ENCODE measurements at places on chromosomes 5 and 9.

DNA sequence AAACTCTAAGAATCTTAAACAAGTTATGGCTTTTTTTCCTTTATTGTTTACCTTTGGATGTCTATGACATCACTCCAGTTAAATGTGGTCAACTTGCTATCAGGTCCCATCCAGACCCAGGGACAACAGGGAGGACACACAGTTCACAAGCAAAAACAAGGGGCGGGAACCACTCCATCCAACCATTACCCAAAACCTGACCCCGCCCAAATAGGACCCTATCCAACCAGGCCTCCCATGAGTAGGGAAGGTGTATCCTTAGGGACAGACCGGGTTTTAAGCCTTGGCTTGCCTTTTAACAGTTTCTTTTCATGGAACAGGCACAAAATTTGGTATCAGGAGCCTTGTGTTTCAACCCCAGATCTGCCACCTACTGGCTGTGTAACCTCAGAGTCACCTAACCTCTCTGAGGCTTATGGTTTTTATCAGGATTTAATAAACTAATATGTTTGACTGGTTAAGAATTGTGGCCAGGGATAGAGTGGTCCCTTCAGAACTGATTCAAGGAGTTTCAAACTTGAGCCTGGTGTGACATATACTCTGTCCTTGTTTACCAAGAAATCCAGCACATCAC lies 127.7 kb upstream of the RAD23B start:
- DNase-seq: no peak

GRCh38 chr5:149380466-149381121 lies 1.5 kb upstream of the IL17B start:
- DNase-seq: no peak

GRCh38 chr5:27130587-27130986 lies 92.2 kb upstream of the CDH9 start:
- DNase-seq: no peak

DNA sequence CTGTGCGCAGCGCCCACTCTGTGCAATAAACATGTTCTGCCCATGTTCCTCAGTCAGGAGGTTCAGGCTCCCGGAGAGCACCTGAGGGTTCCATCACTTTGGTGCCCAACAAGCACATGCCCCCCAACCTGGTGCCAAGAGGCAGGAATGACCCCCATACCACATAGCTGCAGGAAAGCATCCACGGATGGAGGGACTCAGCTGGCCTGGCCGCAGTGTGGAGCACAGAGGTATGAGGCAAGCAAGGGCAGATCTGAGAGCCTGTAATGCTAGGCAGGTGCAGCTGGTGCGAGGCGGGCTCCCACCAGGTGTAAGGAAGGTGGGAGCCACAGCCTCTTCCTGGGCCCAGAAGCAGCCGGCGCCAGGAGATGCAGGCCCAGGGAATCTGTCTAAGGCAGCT lies 4.3 kb upstream of the MRNIP start:
- DNase-seq: no peak

DNA sequence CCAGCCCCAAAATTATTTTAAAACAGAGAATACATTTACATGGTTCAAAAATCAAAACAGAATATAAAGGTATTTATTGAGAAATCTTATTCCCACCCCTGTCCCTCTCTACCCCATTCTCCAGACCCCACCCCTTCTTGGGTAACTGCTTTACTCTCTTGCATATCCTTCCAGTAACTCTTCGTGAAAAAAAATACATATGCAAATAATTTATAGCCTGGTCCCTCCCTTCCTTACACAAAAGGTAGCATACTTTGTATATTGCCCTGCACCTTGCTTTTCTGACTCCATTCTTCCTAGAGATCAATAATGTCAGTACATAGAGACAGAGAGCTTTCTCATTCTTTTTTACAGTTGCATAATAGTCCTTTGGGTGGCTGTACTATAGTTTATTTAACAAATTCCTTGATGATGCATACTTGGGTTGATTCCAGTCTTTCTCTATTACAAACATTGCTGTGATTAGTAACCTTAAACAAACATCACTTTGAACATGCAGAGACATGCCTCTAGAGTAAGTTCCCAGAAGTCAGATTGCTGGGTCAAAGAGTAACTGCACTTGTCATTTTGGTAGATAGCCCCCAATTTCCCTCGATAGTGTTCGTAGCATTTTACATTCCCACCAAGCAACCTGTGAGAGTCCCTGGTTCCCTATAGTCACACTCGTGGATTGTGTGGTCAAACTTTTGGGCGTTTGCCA lies 47.9 kb downstream of the STOM start:
- no peak for DNase-seq

GRCh38 chr5:116088062-116088461 lies 3.2 kb downstream of the COMMD10 start:
- no peak for DNase-seq

DNA sequence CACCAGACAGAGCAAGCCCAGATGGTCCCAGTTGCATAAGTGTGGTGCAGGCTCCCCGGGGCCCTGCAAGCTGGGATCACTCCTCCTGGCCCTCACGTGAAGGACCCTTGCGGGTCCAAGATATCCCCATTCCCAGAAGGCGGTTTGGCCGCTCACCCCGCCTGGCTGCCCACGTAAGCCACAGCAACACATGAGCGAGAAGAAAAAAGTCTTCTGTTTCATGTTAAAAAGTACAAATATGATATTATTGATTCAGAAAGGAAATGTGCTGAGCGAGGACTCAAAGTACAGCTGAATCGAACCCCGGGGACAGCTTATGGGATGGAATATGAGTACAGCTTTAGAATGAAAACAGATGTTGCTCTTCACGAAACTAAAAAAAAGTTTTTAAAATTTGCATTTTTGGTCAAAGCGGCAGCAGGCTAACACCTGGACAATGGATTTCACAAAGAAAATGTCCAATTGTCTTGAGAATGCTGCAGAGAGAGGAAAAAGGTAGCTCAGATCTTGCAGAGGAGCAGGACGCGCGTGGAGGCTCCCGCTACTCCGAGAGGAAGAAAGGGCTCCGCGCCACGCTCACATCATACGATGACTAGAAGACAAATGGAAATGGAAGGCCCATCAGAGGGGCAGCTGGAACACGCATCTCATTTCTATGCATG lies 427.6 kb downstream of the IRX1 start:
- no peak for DNase-seq

GRCh38 chr9:35042891-35043545 lies 29.4 kb downstream of the VCP start:
- no peak for DNase-seq

- DNase-seq: no peak
Observed at GRCh38 chr5:173329491-173330337, 1.5 kb upstream of the STC2 start.

- DNase-seq: no peak
Observed at GRCh38 chr9:135906291-135907005, 898 bp downstream of the CAMSAP1 start.

DNA sequence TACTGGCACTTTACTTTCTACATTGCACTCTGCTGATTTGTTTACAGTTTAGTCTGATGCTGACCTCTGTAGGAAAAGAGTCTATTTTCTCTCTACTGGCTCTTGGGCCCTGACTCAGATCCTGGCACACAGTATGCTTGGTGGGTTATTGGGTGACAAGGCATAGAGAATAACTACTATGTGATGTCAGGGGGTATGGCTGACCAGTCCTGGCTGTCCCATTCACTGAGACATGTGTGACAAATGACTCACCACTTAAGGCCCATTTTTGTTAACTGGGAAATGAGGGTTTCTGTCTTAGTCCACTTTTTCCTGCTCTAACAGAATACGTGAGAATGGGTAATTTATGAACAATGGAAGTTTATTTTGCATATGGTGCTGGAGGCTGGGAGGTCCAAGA lies 66.4 kb downstream of the DAPK1 start:
- DNase-seq: no peak

- DNase-seq: no peak
Observed at GRCh38 chr5:84715091-84715490, 330.4 kb upstream of the EDIL3 start.

DNA sequence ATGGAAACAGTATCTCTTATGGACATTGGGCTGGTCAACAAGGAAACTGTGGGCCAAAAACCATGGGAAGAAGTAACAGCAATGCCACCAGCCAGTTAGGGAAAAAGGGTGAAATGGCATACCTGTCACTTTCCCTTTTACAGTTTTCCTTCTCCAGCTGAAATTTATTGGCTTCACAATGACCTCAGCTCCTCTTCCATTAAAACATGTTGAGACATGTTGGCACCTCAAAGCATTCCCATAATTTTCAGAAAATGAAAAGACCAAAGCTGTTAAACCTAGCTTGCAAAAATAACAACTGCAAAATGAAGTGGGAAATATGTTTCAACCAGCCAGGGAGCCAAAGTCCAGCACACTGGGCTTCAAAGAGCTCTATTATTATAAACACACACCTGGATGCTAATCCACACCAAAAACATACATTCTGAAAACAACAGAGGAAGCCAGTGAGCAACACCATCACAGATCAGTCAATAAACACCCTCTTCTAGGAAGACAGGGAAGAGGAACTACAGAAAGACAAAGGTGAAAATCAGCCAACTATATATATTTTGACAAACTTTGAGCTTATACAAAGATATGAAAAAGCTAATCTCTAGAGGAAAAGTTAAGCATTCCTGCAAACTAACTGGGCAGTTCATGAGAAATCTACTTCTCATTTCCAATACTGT lies 78.4 kb upstream of the PTGER4 start:
- DNase-seq: no peak

- no peak for DNase-seq
Observed at GRCh38 chr5:16570121-16570815, 46.5 kb downstream of the RETREG1 start.

GRCh38 chr9:90141723-90142122 lies 500.9 kb downstream of the DIRAS2 start:
- DNase-seq: peak; percentile 22

GRCh38 chr9:36194326-36195000 lies 3.7 kb downstream of the CLTA start:
- no peak for DNase-seq

DNA sequence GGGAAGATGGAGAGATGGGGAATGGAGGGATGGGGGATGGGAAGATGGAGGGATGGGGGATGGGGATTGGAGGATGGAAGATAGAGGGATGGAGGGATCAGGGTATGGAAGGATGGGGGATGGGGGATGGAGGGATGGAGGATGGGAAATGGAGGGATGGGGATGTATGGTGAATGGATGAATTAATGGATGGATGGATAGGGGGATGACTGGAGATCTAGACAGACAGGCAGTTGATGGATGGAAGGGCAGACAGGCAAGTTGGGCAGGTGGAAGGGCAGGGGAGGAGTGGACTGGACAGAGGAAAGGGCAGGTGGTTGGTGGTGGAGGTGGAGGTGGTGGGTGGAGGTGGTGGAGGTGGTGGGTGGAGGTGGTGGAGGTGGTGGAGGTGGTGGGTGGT lies 167.2 kb downstream of the C9orf50 start:
- no peak for DNase-seq

DNA sequence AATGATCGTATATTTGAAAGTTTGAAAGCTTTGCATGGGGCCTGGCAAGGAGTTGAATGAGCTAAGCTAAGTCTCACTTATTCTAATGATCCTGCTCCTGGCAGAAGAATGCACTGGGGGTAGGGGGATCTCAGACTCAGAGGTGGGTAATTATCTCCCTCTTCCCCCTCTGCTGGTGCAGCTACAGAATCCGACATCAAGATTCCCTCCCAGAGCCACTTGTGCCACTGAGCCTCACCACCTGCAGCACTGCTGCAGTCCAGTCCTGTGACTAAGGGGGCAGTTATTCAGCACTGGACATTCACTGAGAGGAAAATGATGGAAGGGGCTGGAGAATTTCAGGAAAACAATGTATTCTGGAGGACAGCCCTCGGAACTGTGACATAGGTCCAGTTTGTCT lies 205.8 kb downstream of the DEPDC1B start:
- DNase-seq: no peak

DNA sequence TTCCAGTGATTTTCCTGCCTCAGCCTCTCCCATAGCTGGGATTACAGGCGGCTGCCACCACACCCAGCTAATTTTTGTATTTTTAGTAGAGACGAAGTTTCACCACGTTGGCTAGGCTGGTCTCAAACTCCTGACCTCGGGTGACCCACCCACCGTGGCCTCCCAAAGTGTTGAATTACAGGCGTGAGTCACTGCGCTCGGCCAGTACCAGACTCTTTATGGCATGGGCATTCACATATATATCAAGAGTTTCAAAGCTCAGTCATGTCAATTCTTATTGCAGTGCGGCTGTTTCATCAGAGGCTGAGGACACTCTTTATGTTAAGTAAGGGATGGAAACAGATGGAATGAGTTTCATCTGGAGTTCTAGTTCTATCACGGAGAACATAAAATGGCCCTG lies 315.2 kb upstream of the CDH6 start:
- no peak for DNase-seq

DNA sequence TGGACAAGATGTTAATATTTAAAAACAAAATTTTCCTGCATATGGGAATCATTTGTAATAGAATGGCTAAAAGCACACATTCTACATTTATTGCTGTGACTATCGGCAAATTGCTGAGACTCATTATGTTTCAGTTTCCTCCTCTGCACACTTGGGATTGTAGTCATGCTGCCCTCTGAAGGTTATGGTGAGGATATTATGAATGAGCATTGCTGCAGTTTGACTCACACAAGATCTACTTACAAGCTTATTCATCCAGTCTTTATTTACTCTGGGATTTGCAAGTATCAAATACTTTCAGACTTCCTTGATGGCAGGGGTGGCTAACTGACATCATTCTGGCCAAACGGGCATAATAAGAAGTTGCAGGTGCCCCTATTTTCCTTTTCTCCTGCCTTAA lies 9.5 kb upstream of the NFIL3 start:
- DNase-seq: peak; percentile 36

DNA sequence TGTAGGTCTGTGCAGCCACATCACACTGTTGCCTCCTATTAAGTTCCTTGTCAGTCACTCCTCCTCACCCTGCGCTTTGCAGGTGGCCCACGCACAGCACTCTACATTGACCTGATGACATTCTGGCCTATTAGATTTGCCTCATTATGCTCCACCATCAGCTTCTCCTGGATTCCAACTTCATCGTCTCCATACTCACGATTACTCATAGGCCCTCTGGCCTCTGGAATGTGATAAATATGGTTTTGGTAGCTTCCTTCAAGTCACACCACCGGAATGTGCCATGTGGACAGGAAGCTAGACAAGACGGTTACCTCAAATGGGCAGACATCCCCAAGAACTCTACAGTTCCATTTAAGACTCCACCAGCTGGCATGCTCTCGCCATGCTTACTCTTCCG lies 158.0 kb upstream of the LHFPL2 start:
- no peak for DNase-seq

GRCh38 chr5:56148453-56148971 lies 84.6 kb downstream of the ANKRD55 start:
- peak; percentile 63 for DNase-seq

Data from CD4-positive, alpha-beta T cell treated with Interleukin-4 for 4 hours (primary cell).